GM12878 (cell line): ENCODE measurements at places on chromosomes 3 and 15. TPM values are rescaled to one million over a fixed set of nuclear protein-coding genes. Genes with fewer than 3 reads are reported as not detected.

- H3K4me3 ChIP-seq: peak overlapping the region; percentile 21; the same call in 1 of the 2 replicates
- peaks cover 3% of the 10 kb centered on the region for H3K4me1 ChIP-seq
- no peak overlapping the region for H3K27ac ChIP-seq
- no peaks in the 10 kb centered on the region for H3K36me3 ChIP-seq
- no peaks in the 10 kb centered on the region for H3K27me3 ChIP-seq
Measured at GRCh38 chr15:65532738-65533051, 2.4 kb downstream of the HACD3 start.

GASK1A gene
- total RNA-seq: 0.18 TPM in 1 of 2 replicates, not detected in the other

- no peak overlapping the region for H3K4me3 ChIP-seq
- no peaks in the 10 kb centered on the region for H3K36me3 ChIP-seq
- no peak for DNase-seq
Measured at GRCh38 chr3:67976663-67977062, 322.3 kb upstream of the SUCLG2 start.

GRCh38 chr3:17302774-17303173, 418.0 kb downstream of the PLCL2 start:
- no peak overlapping the region for H3K4me3 ChIP-seq
- no peaks in the 10 kb centered on the region for H3K27me3 ChIP-seq
- H3K36me3 ChIP-seq: no peaks in the 10 kb centered on the region; the same call in 1 of the 2 replicates
- no peak for DNase-seq
- no peaks in the 10 kb centered on the region for H3K4me1 ChIP-seq

DNA sequence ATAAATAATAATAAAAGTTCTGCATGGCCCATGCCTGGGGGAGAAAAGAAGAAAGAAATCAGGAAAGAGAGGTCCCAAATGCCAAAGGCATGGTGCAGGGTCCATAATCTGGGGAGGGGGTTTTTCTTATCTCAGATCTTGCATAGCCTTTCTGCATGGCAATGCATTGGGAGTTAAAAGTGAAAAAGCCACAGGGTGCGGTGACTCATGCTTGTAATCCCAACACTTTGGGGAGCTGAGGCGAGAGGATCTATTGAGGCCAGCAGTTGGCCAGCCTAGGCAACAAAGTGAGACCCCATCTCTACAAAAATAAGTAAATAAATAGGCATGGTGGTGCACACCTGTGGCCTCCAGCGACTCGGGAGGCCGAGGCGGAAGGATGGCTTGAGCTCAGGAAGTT, 76.8 kb upstream of the GATA2 start:
- peaks cover 3% of the 10 kb centered on the region; the same call in 1 of the 2 replicates for H3K27me3 ChIP-seq
- no peak overlapping the region for H3K4me3 ChIP-seq
- no peak for DNase-seq
- no peaks in the 10 kb centered on the region for H3K36me3 ChIP-seq
- peaks cover 6% of the 10 kb centered on the region for H3K4me1 ChIP-seq
- no peak overlapping the region for H3K27ac ChIP-seq

CD86 gene
- 41.9 and 49.8 TPM in 2 replicates for total RNA-seq
